ENCODE measurements at places on chromosomes 13 and 19.

DNA sequence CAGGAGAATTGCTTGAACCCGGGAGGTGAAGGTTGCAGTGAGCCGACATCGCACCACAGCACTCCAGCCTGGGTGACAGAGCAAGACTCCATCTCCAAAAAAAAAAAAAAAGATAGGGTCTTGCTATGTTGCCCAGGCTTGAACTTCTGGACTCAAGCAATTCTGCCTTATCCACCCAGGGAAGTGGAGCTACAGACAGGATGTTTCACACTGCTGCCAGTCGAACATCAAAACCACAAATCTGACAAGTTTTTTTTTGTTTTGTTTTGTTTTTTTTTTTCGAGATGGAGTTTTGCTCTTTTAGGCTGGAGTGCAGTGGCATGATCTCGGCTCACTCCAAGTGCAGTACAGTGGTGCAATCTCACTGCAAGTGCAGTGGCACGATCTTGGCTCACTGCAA, 10.8 kb downstream of the XPO4 start:
- DNase-seq: no peak

DNA sequence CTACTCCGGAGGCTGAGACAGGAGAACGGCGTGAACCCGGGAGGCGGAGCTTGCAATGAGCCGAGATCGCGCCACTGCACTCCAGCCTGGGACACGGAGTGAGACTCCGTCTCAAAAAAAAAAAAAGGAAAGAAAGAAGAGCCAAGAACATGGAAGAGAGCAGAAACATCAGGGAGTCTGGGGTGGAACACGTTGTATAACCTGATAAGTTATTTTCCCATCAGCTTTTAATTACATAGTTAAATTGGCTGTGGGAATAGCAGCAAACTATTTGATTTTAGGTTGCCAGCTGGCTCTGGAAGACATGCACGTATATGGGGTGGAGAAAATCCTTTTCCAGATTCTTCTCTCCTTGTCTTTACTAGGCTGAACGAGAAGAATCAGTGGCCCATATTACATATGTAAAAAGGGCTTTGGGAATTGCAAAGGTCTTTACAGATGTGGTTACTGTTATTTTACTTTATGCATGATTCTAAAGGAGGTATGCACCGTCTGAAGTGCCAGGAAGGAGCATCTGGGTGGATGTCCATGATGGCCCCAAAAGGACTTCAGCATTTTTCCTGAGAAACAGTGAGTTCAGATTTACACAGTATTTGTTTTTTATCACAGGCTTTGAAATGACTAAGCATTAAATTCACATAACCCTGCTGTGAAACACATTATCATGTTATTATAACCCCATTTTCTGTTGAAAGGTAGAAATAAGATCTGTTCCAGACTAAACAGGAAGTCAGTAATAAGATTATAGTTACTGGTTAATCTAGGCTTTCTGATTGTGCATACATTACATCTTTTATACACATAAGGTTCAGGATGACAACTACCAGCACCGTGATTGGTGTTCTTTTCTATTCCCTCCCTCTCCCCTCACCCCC, 4.6 kb upstream of the NAA16 start:
- no peak for DNase-seq

- peak; percentile 43 for DNase-seq
Observed at GRCh38 chr13:112943309-112944125, 25.5 kb upstream of the MCF2L start.

GRCh38 chr13:109868578-109869311, 82.4 kb upstream of the IRS2 start:
- peak; percentile 3 for DNase-seq

- DNase-seq: peak; percentile 71
Observed at GRCh38 chr13:32135655-32136054, 104.1 kb downstream of the FRY start.

DNA sequence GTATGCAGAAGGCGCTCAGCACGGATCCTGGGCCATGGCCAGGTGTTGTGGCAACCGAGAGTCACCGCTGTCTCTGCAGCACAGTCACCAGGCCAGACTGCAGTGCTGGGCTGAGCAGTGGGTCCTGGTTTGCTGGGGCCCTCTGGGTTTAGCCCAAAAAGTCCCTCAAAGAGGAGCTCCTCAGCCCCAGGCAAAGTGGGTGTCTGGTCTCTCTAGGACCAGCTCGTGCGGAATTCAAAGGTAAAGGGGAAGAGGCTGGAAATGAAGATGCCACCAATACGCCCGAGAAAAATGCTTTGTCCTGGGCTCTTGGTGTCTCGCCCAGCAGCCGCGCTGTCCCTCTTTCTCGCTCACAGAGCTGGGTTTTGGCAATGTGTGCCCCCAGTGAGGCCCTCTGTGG, 38.5 kb upstream of the ANKRD10 start:
- DNase-seq: no peak

DNA sequence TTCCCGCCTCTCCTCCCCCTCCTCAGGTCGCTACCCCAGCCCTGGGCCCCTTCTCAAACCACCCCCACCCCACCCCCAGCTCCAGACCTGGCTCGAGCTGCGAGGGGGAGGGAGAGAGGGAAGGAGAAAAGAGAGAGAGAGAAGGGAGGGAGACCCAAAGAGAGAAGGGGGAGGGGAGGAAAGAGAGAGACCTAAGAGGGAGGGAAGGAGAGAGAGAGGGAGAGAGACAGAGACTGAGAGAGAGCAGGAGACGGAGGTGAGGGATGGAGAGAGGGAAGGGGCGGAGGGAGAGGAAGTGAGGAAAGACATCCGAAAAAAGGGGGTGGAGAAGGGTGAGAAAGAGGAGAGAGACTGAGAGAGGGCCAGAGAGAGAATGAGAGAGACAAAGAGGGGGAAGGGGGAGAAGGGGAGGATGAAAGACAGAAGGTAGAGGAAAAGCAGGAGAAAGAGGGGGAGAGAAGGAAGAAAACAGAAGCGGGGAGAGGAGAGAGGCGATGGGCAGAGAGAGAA, 2.0 kb upstream of the SPACA6 start:
- peak; percentile 59 for DNase-seq

- no peak for DNase-seq
Observed at GRCh38 chr19:46623915-46624502, 880 bp downstream of the PTGIR start.

GRCh38 chr19:45568732-45569131, 15.9 kb downstream of the OPA3 start:
- peak; percentile 43 for DNase-seq

DNA sequence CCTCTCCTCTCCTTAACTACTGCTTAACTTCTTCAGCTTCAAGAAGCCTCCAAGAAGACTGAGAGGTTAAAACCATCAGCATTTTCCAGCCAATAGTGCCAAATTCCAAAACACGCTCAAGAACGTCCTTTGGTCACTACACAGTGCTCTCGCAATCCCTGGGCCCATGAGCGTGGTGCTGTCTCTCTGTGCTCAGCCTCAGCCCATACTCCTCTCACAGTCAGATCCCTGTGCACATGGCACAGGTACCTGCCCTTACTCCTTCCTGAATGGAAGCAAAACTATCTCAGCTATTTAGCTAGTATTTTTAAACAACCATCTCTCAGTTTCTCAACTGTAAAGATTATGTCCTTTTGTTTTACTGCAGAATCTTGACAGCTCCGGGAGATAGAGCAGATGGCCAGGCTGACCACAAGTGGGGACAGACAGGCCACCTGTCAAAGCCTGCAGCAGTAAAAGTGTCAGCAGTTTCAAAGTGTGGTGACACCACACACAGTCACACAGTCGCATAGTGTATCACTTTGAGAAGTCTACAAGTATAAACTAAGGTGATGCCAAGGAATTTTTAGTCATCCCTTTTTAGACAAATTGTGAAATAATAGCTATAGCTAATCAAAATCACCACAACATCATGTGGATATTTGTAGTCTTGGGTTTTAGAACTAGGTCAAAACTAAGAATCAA, 35.7 kb downstream of the DZIP1 start:
- DNase-seq: no peak

GRCh38 chr19:18456974-18457373, 19.0 kb upstream of the ISYNA1 start:
- DNase-seq: no peak

- no peak for DNase-seq
Observed at GRCh38 chr19:6677883-6678689, 8.1 kb upstream of the TNFSF14 start.

DNA sequence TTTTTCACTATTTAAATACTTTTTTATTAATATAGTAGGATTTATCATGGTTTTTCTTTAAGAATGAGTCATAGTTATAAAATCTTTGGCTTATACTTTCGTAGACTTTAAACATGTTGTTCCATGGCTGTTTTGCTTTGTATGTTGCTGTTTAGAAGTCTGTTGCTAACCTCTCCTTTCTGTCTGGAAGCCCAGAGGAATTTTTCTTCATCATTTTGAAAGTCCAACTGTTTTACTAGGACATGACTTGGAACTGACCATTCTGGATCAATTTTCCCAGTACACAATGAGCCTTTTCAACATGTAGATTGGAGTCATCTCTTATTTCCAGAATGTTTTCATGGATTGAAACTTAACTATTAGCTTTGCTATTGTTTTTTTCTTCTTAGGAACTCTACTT, 7.9 kb downstream of the CAB39L start:
- DNase-seq: no peak

DNA sequence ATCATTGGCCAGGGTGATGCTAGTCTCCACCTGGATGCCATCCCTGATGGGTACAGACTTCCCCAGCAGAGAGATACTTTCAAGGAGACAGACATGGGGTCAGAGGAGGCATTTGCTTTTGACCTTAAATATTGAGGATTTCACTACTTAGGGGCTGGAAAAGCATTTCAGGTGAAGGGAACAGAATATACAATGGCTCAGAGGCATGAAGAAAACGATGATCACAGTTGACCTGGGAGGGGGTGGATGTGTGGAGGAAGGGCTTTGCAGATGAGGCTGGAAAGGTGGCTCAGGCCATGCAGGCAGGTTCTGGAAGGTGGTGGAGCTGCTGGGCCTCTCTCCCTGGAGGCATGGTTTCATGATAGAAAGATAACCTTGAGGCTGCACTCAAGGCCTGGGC, 3.9 kb downstream of the MATK start:
- no peak for DNase-seq

DNA sequence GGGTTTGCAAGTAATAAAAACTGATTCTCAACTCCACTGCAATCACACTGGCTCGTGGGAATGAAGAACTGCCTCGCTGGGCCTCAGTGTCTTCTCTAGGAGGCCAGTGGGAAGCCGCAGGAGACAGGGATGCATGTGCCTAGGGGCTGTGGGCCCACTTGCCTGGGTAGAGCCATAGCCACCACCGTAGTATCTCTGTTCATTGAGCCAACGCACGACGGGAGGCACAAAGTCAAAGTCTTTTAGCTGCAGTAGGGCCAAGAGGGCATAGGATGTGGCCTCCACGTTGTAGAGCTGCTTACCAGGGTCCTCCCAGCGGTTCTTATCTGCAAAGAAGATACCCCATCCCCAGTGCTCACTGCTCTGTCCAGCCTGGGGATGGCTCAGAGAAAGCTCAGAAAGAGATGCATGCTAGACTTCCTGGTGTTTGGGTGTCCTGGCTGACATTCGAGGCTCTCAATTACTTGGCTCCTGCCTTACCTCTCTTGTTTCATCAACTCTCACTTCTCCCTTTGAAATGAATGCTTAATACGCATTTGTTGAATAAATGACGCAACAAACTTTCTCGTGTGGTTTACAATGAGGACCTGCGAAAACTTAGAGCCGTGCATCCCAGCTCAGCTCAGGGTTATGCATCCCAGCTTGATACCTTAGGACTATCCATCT, 16.1 kb upstream of the TNFSF14 start:
- no peak for DNase-seq

GRCh38 chr13:112855859-112856258, 113.2 kb upstream of the MCF2L start:
- DNase-seq: no peak

DNA sequence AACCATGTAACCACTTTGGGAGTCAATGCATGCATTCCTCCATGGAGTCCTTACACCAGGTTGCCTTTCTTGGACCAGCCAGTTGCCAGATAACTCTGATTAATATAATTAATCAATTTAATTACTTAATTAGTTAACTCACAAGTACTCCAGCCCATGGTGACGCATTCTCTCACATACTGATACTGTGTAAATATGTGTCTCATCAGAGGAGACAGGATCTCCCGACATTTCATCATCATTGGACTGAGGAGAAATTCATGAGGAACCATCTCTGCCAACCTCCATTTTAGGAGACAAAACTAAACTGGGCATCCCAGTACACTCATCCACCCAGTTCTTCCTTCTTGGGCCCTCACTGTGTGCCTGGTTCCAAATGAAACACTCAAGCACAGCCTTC, 6.5 kb upstream of the CASP14 start:
- no peak for DNase-seq

DNA sequence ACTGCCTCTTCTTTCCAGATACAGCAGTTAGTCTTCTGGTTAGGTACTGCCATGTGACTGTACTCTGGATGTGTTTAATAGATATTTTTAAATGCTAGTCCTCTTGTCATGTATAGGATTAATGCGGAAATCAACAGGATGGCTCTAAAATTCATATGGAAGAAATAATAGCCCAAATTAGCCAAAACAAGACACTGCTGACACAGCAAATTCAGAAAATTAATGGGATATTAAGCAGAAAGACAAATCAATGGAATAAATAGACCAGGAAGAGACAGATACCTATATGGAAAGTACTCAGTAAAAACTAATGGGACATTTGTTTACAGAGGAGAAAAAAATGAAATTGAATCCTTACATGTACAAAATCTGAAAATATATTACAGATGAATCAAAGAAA, 679.3 kb upstream of the PCDH20 start:
- DNase-seq: no peak

Measured in EL (cell line).